ENCODE measurements at places on chromosomes 2 and 18.

DNA sequence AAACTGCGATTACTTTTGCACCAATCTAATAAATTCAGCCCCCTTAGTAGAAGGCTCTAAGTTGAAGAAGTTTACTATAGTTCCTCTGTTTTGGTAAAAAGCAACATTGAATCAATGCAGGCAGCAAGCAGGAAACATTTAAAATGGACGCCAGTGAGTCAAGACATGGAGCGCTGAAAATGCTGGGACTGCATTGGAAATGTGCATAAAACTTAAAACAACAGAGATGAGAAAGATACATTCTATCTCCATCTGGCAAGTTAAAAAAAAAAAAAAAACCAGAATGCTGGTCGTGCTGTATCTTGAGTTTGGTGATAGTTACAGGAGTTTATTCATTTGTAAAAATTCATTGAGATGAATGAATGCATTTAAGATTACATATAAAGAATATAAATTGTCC is 117.0 kb upstream of the TWIST2 start:
- no peak for DNase-seq

DNA sequence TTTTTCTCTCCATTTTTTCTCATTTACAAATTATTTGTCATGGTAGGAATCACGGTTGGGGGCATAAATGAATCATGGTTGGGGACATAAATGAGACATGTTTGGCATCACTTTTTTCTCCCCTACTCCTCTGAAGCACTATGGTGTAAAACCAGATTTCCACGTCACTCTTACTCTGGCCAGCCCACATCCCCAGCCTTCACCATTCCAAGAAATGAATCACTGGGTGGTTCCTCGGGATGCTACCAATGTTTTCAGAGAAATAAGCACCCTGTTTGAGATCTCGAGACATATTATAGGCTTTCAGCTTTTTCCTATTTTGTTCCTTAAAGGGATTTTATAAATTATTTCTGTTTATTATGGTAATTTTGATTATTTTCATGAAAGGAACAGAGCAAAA is 155.0 kb upstream of the SLC8A1 start:
- no peak for DNase-seq

- DNase-seq = no peak
Observed at GRCh38 chr18:59055345-59056032, 84.2 kb upstream of the SEC11C start.

DNA sequence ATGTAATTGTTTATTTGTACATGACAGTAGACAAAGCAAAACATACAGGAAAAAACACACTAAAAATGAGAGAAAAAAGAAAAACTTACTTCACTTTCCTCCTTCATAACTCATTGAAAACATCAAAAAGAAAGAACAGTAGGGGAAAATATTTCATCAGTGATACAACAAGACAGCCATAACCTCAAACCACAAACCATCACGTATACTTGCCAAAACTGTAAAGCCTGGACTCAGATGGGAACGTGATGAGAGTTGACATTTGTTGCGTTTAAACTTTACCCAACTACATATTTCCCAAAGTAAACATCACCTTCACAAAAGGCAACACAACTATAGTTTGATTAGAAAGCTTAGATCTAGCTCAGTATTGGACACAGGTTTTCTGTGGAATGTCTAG is 278.2 kb upstream of the COL3A1 start:
- DNase-seq = no peak

GRCh38 chr2:188332619-188333018 is 40.9 kb downstream of the GULP1 start:
- no peak for DNase-seq

GRCh38 chr2:190940454-190940853 is 59.8 kb downstream of the GLS start:
- DNase-seq = no peak

DNA sequence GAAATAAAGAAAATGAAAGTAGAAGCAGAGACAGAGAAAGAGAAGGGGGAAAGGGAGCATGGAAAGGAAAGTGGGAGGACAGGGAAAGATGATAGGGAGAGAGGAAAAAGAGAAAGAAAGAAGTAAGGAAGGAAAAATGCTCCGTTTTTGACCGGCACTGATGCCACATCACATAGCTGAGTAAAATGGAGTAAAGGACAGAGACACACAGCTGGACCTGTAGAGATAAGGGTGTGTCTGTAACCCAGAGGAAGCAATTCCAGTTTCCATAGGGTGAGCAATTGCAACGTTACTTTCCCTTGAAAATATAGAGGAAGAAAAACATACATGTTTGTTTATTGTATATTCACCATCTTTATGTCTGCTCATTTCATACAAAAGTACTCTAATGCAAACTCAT is 1866.9 kb upstream of the PIK3C3 start:
- DNase-seq = no peak

DNA sequence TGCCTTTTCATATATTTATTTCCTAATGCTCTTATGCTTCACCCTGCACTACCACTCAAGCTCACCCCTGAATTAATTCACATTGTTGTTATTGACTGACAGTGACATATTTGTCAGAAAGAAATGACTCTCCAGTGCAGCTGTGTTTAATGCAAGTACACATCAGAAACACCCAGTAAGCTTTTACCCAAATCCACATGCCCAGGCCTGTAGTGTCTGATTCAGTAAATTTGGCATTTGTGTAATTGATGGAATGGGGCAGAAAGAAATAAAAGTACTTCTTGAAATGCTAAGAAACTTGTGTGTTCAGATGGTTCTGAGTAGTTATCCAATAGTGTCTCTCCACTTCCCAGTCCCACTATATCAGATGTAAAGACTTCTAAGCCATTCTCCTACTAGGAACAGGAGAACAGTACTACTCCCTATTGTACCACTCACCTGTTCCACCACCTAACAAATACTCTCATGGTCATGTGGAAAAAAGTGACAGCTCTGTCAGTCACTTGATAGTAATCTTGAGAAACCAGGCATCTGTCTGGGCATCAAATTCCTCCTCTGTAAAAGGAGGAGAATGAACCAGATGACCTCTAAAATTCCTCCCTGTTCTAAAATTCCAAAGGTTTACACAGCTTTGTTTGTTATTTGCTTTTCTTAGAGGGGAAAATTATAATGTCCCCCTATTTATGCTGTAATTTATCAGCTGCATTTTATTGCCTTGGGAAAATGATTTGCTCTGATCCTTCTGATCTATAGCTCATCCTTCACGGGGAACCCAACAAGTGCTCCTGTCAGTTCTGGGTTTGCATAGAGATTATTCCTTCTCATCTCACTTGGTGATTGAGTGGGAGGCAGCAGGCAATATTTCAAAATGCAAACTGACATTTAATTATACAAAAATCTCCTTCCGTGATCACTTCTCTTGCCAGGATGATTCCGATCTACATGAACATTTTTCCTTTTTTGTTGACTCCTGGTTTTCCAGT is 70.9 kb downstream of the ZNF385B start:
- DNase-seq = no peak

DNA sequence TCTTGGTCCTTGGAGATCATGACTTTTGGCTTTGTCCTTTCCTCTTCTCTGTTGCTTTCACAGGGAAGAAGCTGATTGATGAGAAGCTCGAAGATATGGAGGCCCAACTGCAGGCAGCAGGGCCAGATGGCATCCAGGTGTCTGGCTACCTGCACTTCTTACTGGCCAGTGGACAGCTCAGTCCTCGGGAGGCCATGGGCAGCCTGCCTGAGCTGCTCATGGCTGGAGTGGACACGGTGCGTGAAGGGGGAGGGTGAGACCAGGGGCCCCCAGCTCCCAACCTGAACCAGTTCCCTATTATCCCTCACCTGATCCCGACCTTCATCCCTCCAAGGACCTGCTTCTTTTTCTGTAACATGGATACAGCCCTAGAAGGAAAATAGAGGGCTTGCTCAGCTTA is 18.7 kb downstream of the PRKAG3 start:
- no peak for DNase-seq

GRCh38 chr18:75267643-75268363 is 57.2 kb downstream of the TSHZ1 start:
- no peak for DNase-seq

- no peak for DNase-seq
Observed at GRCh38 chr2:102233132-102233884, 46.5 kb downstream of the IL1RL2 start.

DNA sequence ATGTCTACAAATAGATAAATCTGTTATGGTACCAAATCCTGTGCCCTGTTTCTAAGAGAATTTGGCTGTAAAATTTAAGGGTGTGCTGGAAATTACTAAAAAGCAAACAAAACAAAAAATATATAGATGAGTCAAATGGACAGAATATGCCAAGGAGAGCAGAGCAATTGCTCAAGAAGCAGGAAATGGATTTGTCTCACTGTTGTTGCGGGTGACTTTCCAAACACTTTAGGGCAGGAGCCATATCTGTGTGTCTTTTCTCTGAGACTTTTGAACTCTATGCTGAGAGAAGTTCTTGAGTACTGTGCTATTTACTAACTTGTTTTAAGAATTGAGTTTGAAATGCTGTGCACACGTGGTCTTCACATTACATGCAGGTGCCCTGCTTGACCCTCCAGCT is 221.7 kb downstream of the PHLPP1 start:
- DNase-seq = no peak

- no peak for DNase-seq
Observed at GRCh38 chr18:11004294-11004693, 145.1 kb downstream of the PIEZO2 start.

DNA sequence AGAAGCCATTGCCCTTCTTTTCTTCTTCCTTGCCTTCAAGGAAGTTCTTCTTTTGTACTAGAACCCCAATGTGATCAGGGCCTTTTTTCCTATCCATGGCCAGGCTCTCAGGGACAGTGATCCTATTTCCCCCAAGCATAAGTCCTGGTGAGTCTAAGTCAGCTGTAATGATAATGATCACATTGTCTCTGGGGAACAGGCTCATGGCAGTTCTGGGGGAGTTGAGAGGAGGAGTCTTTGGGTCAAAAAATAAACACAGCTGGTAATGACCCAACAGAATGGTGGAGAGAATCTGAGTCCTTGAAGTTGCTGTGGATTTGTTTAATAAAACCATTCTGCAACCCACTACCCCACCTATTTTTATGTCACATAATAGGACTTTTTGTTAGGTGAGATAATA is 96.6 kb downstream of the SOCS6 start:
- no peak for DNase-seq

DNA sequence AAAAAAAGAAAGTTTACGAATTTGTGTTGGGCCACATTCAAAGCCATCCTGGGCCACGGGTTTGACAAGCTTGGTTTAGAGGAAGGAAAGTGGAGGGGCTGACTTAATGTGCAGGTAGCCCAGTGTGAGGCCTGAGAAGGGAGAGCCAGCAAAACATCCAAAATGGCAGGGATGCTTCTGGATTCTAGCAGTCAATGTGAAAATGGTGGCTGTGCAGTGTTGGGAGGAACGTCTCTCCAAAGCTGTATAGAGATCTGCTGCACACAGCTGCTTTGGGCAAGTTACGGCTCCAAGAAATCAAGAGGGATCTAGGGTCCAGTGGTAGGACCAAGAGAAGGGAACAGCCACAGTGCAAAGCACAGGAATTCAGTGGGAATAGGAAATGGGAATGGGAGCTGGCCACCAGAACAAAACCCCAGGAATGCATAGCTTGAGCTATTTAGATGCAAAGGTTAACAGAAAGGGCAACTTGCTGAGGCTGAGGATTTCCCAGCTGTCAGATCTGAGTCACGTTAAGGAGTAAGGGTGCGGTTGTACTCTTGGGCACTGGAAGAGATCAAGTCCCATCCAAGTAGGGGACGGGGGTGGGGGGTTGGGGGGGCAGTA is 70.6 kb downstream of the B3GNT2 start:
- no peak for DNase-seq

GRCh38 chr2:37343537-37344434 is 644 bp upstream of the QPCT start:
- DNase-seq = no peak

DNA sequence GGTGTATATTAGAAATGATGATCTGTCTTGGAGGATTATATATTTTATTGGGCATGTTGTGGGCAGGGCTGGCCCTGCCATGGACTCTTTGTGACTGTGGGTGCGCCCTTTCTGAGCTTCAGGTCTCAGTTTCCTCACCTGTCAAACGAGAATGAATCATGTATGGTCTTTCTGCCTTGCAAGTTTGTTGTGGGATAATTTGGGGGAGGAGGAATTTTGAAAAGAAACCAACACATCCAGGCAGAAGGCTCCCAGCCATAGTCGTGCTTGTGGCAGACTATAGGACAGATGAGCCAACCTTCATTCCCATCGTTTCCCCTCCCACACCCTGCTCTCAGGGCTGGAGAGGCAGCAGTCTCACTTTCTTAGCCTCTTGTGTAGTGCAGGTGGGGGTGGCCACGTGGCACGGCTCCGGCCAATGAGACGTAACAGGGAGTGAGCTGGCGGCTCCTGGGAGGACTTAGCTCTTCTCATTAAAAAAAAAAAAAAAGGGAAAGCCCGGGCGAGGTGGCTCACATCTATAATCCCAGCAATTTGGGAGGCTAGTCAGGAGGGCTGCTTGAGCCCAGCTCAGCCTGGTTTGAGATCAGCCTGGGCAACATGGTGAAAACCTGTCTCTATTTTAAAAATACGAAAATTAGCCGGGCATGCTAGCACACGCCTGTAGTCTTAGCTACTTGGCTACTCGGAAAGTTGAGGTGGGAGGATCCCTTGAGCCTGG is 63.1 kb downstream of the RHOB start:
- no peak for DNase-seq

GRCh38 chr18:62577765-62578164 is 54.9 kb downstream of the ZCCHC2 start:
- no peak for DNase-seq

DNA sequence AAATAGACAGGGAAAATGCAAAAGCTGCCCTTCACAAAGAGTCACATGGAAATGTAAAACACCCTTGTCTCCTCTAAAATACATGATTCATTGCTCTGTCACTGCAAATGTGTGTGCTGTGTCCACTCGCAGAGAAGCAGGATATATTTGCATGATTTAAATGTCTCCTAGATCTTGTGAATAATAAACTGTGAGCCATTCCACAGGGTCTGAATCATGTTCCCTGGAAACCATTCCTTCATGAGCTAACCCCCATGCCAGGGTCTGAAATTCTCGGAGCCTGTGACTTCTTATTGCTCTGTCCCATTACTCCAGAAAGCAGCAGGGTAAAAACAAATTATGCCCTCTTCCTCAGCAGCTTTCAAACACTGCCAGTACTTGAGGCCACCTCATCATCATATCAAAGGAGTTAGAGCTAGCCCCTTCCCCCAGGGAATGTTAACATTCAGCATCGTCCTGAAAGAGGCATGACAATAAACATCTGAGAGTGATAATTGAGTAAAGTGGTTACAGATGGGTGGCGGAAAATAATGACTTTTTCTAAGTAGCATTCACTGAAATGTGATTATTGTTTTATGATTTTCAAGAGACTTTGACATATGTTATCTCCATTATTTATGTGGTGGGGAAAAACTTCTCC is 11.7 kb upstream of the CNGA3 start:
- DNase-seq = no peak

- no peak for DNase-seq
Observed at GRCh38 chr18:59079264-59079663, 60.4 kb upstream of the SEC11C start.

- DNase-seq = no peak
Observed at GRCh38 chr2:45224321-45224992, 215.2 kb upstream of the SIX2 start.

Data from stimulated activated CD4-positive, alpha-beta T cell treated with anti-CD3 and anti-CD28 coated beads, Interleukin-4, amount 100 ng/mL, for 24 hours (primary cell).